Stimulated activated CD8-positive, alpha-beta memory T cell treated with anti-CD3 and anti-CD28 coated beads, Interleukin-15, amount 100 ng/mL, for 24 hours (primary cell): ENCODE measurements at places on chromosomes 7 and 10.

GRCh38 chr7:125423458-125424155, 494.0 kb upstream of the POT1 start:
- DNase-seq: no peak

- no peak for DNase-seq
Measured at GRCh38 chr10:4503076-4503475, 322.9 kb upstream of the AKR1E2 start.

DNA sequence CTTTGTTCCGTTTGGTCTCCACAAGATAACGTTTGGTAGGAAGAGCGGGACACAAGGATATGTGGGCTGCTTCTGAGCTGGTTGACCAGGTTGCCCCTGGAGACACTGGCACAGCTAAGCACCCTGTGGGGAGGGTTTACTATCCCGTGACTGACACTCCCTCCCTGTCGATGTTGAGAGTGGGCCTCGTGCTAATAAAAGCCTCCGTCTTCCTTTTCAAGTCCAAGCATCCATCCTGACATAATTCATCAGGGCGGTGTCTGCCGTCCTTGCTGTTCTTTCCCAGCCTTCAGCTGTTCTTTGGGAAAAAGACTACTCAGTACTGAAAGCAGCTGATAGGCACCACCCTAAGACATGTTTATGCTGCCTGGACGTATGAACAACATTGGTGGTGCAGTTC, 49.6 kb downstream of the SHH start:
- DNase-seq: no peak

DNA sequence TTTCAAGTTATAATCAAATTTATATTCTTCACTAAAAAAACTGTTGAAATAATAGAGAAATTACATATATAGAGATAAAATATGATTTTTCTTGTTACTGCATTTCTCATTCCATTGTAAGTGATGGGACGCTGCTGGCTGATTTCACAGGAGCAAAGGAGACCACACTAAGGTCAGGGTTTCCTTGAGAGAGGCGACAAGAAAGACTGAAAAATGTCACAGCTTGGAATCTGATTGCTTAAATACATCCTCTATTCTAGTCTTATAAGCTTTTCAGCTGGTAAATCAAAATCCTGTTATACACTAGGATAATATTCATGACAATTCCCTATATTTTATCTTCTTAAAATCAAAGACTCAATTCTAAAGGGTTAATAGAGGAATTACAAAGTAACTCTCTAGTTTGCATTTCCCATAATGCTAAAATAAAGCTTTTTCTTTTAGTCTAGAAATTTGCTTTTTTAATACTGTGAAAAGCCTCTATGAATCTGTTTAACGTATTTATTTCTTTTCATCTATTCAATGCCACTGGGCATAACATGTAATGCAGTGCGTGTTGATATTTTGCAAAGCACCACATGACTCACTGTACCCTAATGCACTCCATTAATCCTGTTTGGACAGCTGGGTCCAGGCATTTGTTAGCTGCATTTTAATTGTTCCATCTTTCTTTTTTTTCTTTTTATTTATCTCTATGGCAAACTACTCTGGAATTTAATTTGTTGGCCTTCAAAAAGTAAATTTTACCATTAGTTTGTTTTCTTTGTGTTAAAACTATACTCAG, 81.7 kb downstream of the RNF32 start:
- no peak for DNase-seq

- DNase-seq: no peak
Measured at GRCh38 chr10:43343126-43343525, 28.3 kb upstream of the FXYD4 start.
